ENCODE measurements at places on chromosomes 6 and 20. TPM values are rescaled to one million over a fixed set of nuclear protein-coding genes. Genes with fewer than 3 reads are reported as not detected.

Gene PPP1R16B
- 0.92 TPM for total RNA-seq

Gene STK38
- total RNA-seq, result 44.7 TPM

Gene SH3BGRL2
- total RNA-seq, result 8.5 TPM

Gene HLA-DRB1
- 1.1 TPM for total RNA-seq

Gene GRIK2
- 6.6 TPM for total RNA-seq

Gene ZNF311
- total RNA-seq, result 0.39 TPM

Gene HLA-DPB1
- 0.64 TPM for total RNA-seq

Gene VSX1
- total RNA-seq, result 0.21 TPM

Gene ZBP1
- not detected for total RNA-seq

Gene ULBP1
- total RNA-seq, result 3.1 TPM

Gene PDYN
- total RNA-seq, result not detected

Gene IL17F
- total RNA-seq, result not detected

Gene PHACTR1
- total RNA-seq, result 0.05 TPM
